ENCODE measurements at places on chromosomes 11 and 22.
A peak's percentile ranks its signal among the peaks of the same experiment; 100 is the strongest.

GRCh38 chr11:45073685-45074141 is 72.7 kb upstream of the PRDM11 start:
- DNase-seq = no peak

- DNase-seq = no peak
Observed at GRCh38 chr22:23223569-23224317, 43.4 kb downstream of the BCR start.

DNA sequence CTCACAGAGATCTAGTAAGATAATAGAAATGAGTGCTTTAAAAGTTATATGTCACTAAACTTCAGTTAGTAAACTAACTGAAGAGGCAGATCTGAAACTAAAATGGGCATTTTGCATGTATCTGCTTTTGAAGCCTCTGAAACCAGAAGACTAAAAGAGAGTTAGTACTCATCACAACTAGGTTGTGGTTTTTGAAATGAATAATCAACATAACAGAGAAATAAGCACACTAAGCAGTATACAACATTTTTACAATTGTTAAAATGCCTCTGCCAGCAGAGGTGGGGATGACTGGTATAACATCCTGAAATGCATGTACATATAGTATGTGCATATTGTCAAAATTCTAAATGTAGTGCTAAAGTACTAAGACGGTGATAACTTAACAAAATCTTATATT is 564.5 kb downstream of the DLG2 start:
- DNase-seq = no peak

- DNase-seq = peak; percentile 24
Observed at GRCh38 chr11:56783448-56784041, 35.0 kb upstream of the OR9G4 start.

DNA sequence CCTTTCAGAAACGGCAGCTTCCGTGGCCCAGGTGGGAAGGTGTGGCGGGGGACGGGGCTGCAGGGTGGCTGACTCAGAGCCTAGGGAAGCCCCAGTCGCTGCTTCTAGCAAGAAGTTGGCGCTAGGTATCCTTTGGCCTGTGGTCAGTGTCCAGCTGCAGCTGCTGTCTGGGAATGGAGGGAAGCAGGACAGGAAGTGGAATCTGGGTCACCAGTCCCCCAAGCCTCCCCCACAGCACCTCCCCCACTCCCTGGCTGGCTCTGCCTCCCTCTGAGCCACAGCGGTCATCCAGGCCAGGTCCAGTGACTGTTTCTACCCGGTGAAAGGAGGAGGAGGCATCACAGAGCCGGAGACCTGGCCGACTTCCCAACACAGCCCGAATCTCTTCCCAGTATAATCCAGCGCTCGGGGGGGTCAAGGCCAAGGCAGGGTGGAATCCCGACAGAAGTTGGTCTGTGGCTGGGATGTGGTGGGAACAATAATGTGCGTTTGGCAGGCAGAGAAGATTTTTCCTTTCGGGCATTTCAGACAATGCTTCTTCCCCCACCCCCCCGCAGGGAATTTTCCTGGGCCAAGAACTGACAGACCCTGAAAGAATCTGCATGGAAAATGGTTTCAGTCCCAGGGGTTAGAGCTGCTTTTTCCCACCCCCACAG is 45.1 kb downstream of the C11orf96 start:
- no peak for DNase-seq

DNA sequence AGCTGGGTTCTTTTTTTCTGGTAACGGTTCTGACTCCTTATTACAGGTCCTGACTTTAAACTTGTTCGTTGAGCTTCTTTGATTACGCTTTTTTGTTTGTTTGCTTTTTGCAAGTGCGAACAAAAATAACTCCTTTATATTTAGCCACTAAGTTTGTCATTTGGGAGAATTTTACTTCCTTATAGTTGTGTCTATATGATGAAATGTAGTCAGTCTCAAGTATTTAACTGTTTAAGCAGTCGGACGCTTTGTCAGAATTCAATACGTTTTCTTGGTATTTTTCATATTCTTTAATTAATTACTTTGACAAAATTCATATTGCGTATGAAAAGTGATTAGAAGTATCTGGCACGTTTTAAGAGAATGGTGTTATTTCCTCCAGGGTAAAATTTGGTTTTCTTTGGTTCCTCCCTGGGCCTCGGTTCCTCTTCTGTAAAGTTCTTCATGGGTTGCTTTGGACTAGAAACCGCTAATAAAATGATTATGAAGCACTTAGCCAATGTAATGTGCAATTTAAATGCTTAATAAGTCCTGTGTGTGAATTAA is 1.3 kb downstream of the CBL start:
- DNase-seq = peak; percentile 62

GRCh38 chr11:67392183-67392715 is 463 bp downstream of the RAD9A start:
- no peak for DNase-seq

DNA sequence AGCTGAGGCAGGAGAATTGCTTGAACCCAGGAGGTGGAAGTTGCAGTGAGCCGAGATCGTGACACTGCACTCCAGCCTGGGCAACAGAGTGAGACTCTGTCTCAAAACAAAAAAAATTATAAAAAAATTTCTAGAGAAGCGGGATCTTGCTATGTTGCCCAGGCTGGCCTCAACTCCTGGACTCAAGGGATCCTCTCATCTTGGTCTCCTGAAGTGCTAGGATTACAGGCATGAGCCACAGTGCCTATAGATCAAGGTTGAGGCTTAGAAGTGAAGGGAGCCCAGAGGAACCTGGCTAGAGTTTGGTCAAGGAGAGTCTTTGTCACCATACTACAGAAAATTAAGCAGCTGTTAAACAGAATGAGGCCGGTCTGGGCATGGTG is 1.4 kb upstream of the MCM5 start:
- no peak for DNase-seq

GRCh38 chr11:78823588-78823987 is 248.9 kb upstream of the NARS2 start:
- no peak for DNase-seq

DNA sequence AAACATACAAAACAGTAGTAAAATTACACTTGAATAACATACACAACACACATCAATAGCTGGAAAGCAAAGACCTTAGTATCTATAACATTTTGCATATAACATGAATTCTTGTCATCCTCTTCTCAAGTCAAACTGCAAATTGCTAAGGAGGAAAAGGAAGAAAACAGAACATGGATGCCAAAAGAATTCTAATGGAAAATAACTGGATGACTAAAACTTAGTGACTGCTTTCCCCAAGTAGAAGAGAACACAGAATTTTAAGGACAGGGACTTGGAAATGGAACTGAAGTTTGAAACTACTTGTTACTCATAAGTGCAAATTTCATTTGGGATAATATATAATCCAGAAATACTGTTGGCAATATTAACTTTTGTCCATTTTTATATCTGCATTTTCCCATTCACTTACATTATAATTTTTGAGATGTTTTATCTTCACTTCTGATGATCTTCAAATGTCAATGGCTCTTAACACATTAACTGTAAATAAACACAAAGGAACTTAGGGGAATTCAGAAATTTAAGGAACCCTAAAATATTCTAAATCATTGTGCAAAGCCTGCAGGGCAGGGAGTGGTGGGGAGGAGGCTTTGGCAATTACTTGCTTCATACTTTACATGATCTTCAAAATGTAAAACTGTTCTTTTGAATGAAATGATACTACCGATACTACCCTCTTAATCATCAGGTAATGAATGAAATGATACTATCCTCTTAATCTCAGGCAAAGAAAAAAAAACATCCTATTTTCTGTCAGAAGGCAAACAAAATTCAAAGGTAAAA is 9.9 kb downstream of the MTMR2 start:
- DNase-seq = no peak

DNA sequence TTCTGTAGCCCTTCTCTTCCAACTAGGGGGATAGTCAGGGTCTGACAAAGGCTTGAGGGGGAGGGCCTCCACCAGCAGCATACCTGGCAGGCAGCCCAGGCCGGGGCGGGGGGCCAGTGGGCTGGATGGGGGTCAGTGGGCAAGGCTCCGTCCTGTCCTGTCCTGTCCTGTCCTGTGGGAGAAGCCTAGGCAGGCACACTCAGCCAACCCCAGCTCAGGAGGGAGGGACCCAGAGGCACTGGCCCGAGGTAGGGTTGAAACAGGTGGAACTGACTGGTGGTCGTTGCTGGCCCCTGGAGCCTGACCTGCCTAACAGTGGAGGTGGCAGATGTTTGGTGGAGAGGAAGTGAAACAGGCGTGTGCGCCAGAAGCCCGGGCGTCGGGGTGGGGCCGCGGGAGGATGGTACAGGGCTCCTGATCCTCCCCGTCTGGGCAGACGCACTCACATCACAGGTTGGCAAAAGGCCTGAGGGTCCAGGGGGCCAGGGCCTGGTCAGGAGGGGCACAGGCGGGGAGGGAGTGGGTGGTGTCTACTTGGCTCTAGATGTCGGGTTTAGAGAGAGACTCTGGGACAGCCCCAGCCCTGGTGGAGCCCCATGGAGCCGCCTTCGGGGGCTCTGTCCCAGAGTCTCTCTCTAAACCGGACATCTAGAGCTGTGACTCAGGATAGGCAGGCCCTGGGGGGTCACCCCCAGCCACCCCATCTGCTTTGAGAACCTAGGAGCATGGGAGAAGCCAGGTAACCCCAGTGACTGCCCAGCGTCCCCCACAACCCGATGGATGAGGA is 32.5 kb upstream of the GRAMD4 start:
- DNase-seq = peak; percentile 70

DNA sequence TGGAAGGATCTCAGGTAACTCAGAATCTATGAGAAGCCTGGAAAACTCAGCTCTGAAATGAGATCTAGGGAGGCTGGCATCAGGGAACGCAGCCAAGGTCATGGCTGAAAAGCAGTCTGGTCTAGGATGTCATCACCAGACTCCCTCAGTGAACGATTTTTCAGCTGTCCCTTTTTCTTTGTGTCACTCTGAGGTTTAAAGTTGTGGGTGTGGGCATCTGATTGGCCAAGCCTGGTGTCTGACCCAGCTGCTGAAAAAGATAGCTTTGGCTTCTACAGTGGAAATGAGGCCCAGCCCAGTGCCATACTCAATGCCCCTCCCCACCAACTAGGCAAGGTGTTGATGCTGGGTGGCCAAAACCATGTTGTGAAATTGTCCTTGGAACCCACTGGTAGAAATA is 14.5 kb downstream of the RPS3 start:
- no peak for DNase-seq

GRCh38 chr11:75475767-75476650 is 43.0 kb upstream of the KLHL35 start:
- peak; percentile 51 for DNase-seq

- DNase-seq = no peak
Observed at GRCh38 chr11:1486054-1486825, at the start of gene MOB2. Gene MOB2, minus strand, starts transcription at chr11:1486779. Its CDS starts 223 bp downstream, at chr11:1486556.

DNA sequence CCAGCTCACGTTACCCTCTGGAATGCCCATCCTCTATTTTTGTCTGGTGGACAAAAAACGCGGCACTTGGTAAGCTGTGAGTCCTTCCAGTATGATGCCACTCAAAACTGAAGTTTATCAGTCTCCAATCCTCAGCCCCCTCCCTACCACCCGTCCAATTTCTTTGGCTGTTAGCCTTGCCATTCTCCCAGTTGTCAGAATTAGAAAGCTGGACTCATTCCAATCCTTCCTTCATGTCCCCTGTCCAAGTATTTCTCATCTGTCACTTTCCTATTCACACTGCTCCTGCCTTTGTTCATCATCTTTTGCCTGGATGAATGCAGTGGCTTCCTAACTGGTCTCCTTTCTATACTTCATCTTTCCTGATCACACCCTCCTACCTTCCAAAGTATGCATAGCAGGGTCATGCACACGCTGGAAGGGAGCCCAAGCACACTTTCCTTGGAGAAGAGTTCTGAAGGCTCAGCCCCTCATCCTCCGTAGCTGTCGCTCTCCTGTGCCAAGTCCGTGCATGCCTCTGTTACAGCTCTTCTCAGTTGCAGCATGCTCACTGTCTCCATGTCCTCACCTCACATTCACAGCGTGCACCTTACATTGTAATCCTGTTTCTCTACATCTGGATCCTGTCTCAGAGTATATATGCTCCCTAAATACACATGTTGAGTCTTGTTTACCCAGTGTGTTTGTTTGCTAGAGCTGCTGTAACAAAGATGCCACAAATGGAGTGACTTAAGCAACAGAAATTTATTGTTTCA is 19.4 kb downstream of the APLP2 start:
- DNase-seq = no peak

DNA sequence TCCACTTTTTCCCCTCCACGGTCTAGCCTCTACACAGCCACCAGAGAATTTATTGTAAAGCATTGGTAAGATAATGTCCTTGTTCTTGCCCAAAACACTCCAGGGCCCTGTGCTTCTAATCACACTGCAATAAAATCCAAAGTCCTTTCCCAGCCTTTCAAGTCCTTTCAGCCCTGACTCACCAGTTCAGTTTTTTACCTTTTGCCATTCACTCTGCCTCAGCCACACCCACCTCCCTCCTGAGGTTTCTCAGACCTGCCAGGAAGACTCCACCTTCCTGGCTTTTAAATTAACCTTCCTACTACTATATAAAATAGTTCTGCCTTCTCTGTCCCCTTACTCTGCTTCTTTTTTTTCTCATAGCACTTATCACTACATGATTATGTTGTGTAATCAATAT is 91.0 kb upstream of the ARHGAP32 start:
- no peak for DNase-seq

GRCh38 chr11:125156346-125157117 is 8.0 kb upstream of the PKNOX2 start:
- DNase-seq = no peak

GRCh38 chr11:96827164-96827563 is 437.4 kb downstream of the JRKL start:
- no peak for DNase-seq

GRCh38 chr11:33646629-33647028 is 54.0 kb downstream of the C11orf91 start:
- no peak for DNase-seq

DNA sequence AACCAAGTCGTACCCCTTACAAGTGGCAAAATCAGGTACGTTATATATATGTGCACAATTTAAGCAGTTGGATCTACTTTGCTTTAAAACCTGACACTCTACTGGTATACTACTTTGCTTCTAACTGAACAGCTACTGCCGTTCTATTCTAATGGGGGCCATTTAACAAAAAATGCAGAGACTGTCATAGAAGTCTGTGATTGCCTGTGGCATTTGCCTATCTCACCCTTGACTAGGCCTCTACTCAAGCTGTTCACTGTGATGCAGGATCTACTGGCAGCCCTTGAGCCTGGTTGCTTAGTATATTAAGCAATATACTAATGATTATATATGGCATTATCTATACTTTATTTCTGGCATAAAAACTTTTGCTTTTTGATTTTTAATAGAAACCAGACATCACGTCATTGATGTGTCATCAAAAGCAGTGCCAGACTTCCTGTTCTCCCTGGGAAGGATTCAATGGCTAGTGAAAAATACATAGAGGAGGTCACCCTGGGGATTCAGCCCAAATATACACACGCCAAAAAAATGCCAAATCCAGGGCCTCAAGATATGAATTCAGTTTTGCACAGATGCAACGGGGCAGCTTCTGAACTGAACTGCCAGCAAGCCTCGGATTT is 40.0 kb upstream of the FIBIN start:
- no peak for DNase-seq

GRCh38 chr11:82909015-82909640 is 7.6 kb downstream of the DDIAS start:
- no peak for DNase-seq

GRCh38 chr11:61532134-61533038 is 23.8 kb downstream of the LRRC10B start:
- DNase-seq = no peak

- no peak for DNase-seq
Observed at GRCh38 chr11:44468345-44468988, 97.0 kb upstream of the CD82 start.

Data from MV-4-11 (cell line).